ENCODE measurements at places on chromosomes 11 and 22. TPM values are rescaled to one million over a fixed set of nuclear protein-coding genes. Genes with fewer than 3 reads are reported as not detected.

The ZMAT5 gene
- total RNA-seq, result 26.2 TPM

DNA sequence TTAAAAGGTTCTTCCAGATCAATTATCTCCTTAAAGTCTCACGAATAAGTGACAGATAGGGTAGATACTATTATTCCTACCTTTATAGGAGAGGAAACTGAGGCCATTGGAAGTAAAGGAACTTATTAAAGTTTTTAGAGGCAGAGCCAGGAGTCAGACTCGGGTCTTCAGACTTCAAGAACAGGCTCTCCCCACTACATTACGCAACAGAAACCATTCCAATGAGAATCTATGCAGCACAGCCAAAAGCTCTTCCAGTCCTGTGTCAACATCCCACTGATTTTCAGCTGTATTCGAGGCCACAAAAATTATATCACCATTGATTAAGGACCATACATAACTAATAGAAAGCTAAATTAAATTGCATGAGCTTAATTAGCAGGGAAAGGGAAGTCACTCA lies 77.4 kb downstream of the RELT start:
- no peak for DNase-seq

DNA sequence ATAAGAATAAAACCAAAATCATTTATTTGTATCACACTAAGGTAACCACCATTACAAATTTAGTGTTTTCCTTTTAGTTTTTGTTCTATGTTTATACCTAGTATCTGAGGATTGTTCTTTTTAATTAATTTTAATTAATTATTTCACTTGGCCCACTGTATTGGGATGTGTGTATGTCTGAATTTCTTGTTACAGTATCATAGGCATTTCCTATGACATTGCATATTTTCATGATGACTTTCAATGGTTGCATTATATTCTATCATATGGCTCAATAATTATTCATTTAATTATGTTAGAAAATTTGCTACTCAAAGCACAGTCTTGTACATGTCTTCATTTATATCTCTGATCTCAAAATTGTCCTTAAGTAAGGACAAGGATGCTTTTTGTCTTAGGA lies 41.0 kb downstream of the C11orf71 start:
- no peak for DNase-seq

The YWHAH gene
- 162 TPM for total RNA-seq

DNA sequence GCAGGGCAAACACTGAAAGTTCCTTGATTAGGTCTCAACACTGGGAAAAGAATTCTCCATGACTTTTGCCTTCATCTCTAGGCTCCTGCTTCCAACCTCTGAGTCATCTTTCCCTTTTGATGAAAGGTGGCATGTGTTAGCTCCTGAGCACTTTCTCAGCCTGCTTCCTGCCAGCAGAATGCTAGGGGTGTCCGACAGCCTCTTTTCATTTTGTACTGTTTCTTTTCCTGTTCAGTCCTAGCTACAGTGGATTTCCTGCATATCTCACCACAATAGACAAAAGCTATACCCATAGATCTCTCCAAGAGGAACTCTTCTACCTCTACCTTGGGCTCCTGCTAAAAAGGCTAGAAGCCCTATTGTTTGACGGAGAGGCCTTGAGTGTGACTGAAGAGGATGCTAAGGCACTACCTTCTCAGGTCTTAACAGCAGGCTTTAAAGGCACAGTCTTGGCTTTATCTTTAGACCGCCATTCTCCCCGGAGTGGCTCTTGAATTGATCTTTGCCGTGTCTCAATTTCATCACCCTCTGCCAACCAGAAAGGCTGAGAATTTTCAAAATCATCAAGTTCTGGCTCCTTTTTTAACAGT lies 145.5 kb downstream of the RBFOX2 start:
- DNase-seq, result no peak

GRCh38 chr11:57424792-57425564 lies 1.9 kb downstream of the SLC43A3 start:
- DNase-seq, result no peak

DNA sequence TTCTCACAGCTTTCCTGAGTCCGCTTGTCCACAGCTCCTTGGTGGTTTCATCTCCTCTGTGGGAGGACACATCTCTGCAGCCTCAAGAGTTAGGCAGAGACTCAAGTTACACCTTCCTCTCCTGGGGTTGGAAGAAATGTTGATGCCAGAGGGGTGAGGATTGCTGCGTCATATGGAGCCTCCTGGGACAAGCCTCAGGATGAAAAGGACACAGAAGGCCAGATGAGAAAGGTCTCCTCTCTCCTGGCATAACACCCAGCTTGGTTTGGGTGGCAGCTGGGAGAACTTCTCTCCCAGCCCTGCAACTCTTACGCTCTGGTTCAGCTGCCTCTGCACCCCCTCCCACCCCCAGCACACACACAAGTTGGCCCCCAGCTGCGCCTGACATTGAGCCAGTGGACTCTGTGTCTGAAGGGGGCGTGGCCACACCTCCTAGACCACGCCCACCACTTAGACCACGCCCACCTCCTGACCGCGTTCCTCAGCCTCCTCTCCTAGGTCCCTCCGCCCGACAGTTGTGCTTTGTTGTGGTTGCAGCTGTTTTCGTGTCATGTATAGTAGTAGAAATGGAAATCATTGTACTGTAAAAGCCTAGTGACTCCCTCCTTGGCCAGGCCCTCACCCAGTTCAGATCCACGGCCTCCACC lies 11.7 kb downstream of the RASD2 start:
- DNase-seq, result peak; percentile 61

GRCh38 chr11:27740362-27741013 lies 40.2 kb upstream of the BDNF start:
- no peak for DNase-seq

- no peak for DNase-seq
These were observed 361 bp downstream of the SRPRA start for GRCh38 chr11:126268361-126268707.

- DNase-seq, result peak; percentile 25
These were observed at the start of gene TRIM6 for GRCh38 chr11:5596607-5597201. TSS of gene TRIM6 (plus strand) at chr11:5596637. CDS start at chr11:5596898, 261 bp downstream.

DNA sequence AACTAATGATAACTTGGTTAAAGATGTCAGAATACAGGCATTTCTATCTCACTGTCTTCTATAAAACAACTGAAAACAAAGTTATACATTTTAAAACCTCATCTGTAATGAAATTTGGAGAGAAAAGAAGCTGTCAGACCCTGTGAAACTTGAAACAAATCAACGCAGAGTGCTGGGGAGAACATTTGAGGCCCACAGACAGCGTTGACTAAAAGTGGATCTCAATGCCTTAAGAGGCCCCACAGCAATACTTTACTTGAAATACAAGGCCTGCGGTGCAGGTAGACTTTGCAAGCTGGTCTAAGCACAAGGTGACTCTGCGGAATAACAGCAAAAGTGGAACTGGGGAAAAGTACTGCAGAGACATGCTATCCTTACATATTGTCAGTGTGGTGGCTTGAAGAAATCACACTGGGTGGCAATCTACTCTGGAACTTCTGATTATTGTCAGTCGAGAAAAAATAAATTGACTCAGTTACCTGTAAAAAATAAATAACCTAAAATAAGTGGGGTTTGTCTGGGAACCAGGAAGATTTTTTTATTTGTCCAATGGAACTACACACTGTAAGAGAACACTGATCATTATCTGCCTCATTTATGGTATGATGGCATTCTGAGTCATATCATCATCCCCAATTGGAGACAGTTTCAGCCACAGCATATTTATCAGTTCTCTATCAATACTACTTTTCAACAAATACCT lies 138.9 kb downstream of the LUZP2 start:
- no peak for DNase-seq

GRCh38 chr22:22179858-22180257 lies 64.7 kb upstream of the VPREB1 start:
- no peak for DNase-seq

GRCh38 chr11:107924306-107924705 lies 3.9 kb upstream of the RAB39A start:
- DNase-seq, result no peak

DNA sequence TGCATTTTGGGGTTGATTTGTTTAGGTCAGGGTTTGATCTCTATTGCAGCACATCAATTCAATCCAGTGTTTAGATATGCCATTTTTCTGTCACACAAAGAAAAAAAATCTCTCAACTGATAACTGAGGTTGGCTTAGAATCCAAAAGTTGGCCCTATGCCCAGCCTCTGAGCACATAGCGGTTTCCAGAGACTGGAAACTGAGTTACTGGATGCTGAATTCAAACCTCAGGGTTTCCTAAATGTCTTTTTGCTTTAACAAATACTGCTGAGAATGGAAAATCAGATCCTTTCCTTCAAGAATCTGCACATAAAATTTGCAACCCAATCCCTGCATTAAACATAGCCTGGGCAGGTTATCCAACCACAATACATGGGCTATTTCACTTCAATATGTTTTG lies 4.0 kb downstream of the P4HA3 start:
- no peak for DNase-seq

DNA sequence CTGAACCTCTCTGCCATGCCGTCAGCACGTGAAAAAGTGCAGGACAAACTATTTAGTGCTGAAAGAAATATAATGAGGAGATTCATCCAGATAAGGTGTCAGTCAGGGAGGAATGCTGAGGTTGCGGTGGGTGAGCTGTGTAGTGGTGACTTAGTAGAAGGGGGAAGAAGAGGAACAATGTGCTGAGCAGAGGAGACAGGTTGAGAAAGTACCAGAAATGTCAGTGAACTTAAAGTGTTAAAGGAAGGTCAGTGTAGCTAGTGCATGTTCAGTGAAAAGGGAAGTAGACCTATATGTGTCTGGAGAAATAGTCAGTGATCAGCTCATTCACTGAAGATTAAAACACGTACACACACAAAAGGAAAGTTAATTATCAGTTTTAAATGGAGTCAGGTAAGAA lies 237.6 kb upstream of the CCDC179 start:
- DNase-seq, result no peak

The MMP8 gene
- not detected for total RNA-seq

The KCNQ1OT1 gene
- total RNA-seq, result 2.3 TPM

DNA sequence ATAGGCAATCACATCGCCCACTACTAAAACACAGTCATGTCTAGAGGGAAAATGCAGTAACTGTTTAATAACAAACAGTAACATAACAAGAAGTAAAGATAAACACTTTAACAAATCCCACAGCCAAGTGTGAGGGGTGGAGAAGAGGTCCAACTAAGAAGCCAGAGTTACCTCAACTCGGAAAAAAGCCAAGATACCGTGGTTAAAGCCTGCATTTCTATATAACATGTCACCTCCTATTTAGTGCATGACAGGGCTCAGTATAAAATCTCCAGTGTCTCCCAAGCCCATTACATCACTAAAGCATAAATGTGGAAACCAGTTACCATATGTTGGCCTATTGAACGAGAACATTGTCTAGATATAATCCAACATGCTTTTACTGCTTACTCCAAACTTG lies 281.7 kb downstream of the LRRC4C start:
- no peak for DNase-seq

- no peak for DNase-seq
These were observed 92.0 kb downstream of the RRM1 start for GRCh38 chr11:4186464-4187054.

DNA sequence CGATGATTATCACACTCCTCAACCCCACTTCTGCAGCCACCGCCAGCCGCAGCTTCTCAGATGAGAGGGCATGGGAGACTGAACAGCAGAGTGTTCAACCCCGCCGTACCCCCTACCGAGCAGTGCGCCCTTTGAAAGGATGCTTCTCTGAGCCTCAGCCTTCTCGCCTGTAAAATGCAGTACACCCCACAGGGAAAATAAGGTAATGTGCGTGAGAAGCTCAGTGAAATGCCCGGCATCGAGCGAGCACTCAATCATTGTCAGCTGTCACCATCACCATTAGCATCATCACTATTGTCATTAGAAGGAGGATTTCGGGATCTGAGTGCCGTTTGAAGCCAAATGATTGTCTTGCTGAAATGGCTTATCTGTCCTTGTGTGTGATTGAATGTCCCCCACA lies 13.6 kb downstream of the TRIM29 start:
- no peak for DNase-seq

The TMPRSS13 gene
- not detected for total RNA-seq

GRCh38 chr11:118406599-118407166 lies 5.3 kb downstream of the ATP5MG start:
- DNase-seq, result no peak

- DNase-seq, result no peak
These were observed 492.9 kb upstream of the ANO3 start for GRCh38 chr11:25838918-25839625.

The PLA2G3 gene
- total RNA-seq, result 24.7 TPM

DNA sequence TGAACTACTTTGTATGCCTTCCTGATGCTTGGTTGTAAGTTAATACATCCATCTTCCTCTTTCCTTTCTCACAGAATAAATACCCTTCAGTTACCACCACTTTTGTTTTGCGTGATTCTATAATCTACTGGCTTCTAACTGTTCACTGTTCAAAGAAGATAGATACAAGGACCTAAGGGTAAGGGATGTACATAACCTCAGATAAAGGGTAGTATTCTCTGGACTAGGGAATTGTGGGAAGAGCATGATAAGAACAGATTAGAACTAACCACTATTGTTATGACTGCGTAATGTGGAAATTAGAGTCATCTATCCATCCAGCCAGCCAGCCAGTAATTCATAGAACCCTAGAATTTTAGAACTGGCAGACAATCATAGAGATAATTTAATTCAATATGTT lies 36.4 kb downstream of the MAP6 start:
- DNase-seq, result no peak

- no peak for DNase-seq
These were observed 1.9 kb downstream of the NEAT1 start for GRCh38 chr11:65424205-65425104.

DNA sequence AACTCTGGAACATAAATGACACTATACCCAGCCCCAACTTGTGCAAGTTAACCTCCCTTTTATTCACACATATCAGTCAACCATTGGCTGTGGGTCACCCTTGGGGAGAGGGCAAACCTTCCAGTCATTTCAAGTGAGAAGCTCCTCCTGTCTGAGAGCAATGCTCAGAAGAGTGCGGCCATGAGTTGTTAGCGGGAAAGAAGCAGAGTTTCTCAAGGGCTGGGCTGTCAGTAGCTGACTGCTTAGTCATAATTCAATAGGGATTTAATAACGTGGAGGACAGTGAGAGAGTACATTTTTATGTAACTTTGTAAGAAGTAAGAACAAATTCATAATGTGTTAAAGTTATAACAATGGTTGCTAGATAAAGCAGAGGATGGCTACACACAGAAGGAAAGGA lies 5.1 kb downstream of the PATE2 start:
- no peak for DNase-seq

The CAT gene
- total RNA-seq, result 29.2 TPM

- no peak for DNase-seq
These were observed 2.0 kb upstream of the UBXN1 start for GRCh38 chr11:62680825-62681240.

GRCh38 chr11:76654980-76655379 lies 15.6 kb downstream of the LRRC32 start:
- DNase-seq, result no peak

The NRXN2 gene
- total RNA-seq, result 8.5 TPM

GRCh38 chr11:133834682-133835592 lies 10.4 kb downstream of the SPATA19 start:
- peak; percentile 65 for DNase-seq

DNA sequence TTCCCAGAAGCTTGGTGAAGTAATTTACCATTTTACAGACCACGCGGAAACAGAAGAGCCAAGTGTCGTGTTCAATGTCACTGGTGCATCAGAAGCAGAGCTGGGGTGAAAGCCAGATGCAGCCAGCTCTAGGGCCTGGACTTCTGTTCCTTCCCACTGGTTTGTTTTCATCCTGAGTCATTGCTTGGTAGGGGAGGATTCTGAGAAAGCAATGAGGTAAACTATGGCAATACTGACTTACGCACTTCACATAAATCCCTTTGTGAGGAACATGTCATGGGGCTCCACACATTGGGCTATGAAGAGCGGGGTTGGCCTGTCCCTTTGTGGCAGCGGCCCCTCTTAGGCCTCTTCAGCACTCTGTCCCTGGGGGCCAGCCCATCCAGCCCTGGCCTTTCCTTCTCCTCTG lies 52.4 kb upstream of the RBFOX2 start:
- DNase-seq, result no peak

- DNase-seq, result no peak
These were observed 8.8 kb downstream of the HSPA8 start for GRCh38 chr11:123052901-123053721.

The SAA4 gene
- total RNA-seq, result not detected

All from neural crest cell (in vitro differentiated cells).